ENCODE measurements at places on chromosomes 1 and 21.

GRCh38 chr1:152878042-152878441, at the start of gene SMCP:
SMCP (plus strand) TSS chr1:152878322; CDS start chr1:152884423, 6,101 bp downstream.
- peak; percentile 26 for DNase-seq

DNA sequence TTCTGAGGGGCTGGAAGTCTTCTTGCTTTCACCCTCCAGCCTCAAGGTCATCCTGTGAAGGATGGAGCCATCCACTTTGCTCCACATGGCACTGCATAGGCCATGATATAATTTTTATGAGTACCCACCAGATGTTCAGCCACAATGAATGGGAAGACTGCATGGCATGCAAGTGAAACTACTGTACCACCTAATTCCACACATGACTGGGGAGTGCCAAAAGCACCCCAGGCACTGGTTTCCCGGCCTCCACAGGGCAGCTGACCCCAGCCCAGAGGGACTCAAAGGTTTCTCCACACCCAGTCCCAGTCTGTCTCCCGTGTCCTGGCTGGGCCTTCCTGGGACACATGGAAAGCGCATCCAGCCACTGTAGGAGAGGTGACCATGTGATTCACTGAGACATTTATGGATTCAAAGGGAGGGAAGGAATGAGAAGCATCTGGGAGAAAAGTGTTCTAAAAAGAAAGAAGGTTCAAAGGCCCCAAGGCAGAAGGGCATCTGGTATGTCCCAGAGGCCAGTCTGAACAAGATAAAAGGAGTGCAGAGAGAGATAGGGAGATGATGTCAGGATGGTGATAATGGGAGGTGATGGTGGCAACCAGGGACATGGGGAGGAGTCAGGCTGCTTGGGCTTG, 12.1 kb downstream of the RHOU start:
- DNase-seq: no peak

- DNase-seq: no peak
Measured at GRCh38 chr1:88670462-88670861, 13.6 kb upstream of the PKN2 start.

- DNase-seq: no peak
Measured at GRCh38 chr1:42370876-42371549, 9.6 kb upstream of the RIMKLA start.

DNA sequence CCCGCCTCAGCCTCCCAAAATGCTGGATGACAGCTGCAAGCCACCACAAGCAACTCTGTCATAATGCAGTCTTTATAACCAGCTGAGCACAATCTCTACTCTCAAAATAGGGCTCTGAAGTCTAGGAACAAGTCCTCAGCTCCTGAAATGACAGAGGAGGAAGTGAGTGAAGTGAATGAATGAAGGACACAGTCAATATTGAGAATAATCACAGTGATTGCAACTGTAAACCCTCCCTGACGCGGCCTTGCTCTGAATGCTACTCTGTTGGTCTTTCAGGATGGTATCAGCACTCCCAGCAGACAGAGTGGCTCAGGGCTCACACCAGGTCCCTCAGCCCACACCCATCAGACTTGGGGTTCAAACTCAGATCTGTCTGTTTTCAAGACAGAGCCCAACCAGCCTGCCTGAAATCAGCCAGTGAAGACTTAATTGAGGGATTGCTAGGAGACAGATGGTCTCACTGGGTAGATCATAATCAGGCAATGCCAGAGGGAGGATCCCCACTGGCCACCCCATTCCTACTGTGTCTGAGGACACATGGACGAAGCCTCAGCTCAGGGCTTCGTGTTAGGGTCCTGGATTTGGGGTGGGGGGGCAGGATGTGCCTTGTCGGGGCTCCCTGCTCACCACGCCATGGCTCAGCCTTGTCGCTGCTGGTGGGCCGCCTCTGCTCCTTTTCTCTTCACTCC, 20.9 kb downstream of the RNF187 start:
- DNase-seq: no peak

DNA sequence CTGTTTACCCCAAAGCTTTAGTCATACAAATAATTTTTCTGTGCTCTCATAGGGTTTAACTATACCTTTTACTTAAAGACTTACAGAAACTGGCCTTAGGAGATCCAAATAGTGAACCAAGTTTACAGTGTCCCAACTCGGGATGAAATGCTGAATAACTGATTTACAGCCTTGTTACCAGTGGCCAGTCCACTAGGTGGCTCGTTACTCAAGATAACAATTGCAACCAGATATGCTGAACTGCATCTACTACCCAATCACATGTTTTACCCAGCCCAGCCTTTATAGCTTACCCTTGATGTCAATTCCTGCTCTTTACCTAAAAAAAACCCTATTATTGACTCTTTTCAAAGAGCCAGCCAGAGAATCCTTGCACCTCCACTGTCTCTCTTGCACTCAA, 1148.8 kb upstream of the ADGRL4 start:
- DNase-seq: peak; percentile 33

- DNase-seq: no peak
Measured at GRCh38 chr1:172630868-172631267, 28.0 kb upstream of the FASLG start.

GRCh38 chr1:88800382-88801051, 90.8 kb downstream of the GTF2B start:
- DNase-seq: peak; percentile 50

GRCh38 chr1:63143482-63143881, 178.9 kb upstream of the FOXD3 start:
- DNase-seq: no peak

GRCh38 chr1:224747578-224747977, 131.5 kb downstream of the CNIH3 start:
- no peak for DNase-seq

DNA sequence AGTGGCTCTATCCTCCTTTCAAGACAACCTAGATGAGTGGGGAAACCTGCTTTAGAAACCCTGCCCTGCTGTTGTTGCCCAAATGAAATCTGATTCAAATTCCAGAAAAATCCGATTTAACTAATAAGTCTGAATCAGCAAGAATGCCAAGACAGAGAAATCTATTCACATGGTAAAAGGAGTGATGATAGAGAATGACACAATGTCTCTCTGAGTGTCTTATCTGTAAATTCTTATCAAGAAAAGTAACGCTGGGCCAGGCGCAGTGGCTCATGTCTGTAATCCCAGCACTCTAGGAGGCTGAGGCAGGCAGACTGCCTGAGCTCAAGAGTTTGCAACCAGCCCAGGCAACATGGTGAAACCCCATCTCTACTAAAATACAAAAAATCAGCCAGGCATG, 13.7 kb upstream of the GUCA2A start:
- DNase-seq: no peak

DNA sequence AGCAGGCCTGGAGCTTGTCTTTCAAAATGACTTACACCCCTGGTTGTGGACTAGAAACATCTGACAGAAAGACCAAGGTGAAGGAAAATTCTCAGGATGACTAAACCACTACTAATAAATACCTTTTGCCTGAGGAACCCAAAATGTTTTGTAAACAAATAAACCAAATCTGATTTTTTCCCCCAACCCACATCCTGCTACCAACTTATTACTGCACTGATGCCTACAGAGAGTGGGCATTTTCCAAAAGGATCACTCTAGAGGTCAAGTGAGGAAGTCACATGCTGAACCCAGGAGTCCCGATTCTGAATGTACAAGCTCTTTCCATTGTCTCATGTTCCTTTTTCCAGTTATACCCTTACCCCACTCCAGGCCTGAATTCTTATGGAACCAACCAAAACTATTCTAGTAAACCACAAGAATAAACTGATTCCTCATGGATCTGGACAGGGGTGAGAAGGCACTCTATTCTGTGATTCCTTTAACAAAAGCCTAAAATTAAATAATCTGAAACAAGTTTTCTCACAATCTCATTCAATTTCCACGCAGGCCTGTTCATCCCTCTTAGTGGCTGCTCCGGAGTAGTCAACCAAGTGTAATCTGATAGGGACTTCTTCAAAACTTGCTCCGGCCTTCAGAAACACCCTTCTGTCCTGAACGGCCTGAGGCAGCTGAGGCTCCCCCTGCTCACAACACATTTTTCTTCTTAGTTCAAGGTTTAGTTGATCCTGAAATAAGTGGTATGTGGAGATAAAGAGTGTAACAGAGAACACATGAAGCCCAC, 1.4 kb downstream of the PI4KB start:
- no peak for DNase-seq

- no peak for DNase-seq
Measured at GRCh38 chr1:57832612-57833011, 408.8 kb upstream of the DAB1 start.

GRCh38 chr1:94559921-94560320, 18.4 kb upstream of the F3 start:
- no peak for DNase-seq

DNA sequence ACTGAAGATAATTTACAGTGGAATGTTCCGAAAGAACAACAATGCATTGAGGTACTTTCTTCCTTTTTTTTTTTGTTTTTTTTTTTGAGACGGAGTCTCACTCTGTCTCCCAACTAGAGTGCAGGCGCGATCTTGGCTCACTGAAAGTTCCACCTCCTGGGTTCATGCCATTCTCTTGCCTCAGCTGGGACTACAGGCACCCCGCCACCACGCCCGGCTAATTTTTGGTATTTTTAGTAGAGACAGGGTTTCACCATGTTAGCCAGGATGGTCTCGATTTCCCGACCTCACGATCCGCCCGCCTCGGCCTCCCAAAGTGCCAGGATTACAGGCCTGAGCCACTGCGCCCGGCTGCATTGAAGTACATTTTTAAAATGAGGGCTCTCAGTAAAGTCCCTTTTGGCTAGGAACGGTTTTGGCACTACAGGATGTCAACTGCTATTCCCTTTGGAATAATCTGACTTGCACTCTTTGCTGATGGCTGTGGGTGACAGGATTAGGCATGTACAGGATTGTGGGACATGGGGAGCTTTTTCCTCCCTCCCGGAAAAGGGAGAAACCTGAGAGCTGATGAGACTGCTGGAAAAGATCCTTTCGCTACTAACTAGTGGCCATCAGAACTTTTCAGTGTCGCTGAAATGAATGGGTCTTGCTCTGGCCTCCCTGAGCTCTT, 56.9 kb upstream of the EDEM3 start:
- no peak for DNase-seq

DNA sequence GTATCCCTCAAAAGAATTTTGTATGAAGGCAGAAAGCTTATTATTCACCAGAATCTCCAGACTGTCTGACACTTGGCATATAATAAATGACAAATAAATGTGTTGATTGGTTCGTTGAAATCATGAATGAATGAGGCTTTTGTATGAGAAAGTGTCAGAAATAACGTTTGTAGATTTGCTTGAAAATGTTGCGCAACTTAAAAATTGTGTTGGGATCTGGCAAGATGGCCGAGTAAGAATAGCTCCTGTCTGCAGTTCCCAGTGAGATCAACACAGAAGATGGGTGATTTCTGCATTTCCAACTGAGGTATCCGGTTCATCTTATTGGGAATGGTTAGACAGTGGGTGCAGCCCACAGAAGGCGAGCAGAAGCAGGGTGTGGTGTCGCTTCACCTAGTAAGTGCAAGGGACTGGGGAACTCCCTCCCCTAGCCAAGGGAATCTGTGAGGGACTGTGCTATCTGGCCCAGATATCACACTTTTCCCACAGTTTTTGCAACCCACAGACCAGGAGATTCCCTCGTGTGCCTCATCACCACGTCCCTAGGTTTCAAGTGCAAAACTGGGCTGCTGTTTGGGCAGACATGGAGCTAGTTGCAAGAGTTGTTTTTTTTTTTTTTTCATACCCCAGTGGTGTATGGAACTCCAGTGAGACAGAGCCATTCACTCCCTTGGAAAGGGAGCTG, 759.0 kb downstream of the LTN1 start:
- DNase-seq: no peak

- no peak for DNase-seq
Measured at GRCh38 chr1:114771992-114772391, 8.5 kb downstream of the SIKE1 start.

DNA sequence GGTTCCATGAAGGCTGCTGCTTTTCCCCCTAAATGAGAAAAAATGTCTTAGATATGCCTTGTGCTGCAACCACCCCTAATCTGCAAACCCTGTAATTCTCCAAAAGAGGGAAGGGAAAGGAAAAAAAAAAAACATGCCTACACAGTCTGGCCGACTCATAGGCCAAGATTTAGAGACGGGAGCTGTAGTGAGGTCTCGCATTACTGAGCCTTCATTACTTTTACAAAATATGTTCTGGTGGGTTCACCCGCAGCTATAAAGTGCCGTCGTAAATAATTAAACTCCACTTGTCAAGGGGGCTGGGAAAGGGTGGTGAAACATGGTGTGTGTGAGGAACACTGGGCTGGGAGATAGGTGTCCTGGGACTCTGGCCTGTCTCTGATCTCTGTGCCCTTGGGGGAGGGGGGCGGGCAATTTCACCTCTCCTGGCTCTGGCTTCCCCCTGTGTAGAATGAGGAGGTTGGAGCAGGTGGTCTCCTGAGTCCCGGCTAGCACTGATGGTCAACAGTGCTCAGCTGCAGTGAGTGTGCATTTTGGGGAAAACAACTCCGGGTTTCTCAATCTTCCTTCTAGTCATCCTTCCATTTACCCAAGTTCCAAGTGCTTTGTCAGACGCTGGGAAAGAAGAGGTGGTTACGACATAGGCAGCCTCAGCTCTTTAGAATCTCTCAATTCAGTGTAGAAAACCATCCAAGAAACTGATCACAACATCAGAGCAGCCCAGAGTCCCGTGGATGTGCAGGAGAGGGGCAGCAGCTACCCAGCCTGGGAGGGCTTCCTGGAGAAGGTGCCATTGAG, 82.3 kb downstream of the ACTL8 start:
- no peak for DNase-seq

DNA sequence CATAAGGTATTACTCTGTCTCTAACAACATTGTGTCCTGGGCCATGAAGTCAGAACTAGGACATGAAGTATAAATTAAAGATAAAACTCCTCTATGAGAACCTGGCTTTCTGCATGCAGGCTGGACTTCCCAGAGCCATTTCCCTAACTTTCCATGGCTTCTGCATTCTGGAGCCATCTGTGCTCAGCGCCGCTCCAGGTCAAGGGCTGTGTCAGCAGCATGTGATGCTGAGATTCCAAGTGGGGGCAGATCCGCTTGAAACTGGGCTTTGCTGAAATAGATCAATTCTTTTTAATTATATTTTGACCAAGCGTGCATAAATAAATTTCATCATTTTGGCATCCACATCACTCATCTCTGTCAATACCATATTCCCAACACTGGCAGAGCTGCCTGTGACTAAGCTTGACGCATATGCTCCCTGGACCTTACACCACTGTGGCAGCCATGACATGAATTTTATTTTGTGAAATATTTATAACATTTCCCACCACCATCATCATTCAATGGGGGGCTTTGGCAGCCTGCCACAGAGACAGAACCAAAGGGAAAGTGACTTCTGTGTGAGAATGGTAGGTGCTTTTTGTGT, 110.4 kb upstream of the KCNK1 start:
- no peak for DNase-seq

DNA sequence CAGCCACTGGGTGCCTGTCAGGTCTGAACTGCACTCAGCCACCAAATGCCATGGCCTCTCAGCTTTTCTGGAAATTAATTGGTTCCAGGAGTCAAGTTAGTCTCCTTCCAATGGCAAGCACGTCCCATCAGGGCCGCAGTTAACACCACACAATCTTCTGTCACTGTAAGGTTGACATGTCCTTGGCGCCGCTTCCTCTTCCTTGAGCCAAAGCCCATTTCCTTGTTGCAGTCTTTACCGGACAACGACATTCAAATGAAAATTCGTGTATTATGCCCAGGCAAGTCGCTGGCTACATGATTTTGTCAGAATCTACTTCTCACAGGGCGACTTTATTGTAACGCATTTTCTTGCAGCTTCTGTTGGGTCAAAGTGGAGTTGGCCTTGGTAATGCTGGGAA, 430.6 kb upstream of the KAZN start:
- DNase-seq: no peak

- no peak for DNase-seq
Measured at GRCh38 chr1:193569983-193570269, 383.5 kb upstream of the B3GALT2 start.
